ENCODE measurements at places on chromosomes 16 and 17.

DNA sequence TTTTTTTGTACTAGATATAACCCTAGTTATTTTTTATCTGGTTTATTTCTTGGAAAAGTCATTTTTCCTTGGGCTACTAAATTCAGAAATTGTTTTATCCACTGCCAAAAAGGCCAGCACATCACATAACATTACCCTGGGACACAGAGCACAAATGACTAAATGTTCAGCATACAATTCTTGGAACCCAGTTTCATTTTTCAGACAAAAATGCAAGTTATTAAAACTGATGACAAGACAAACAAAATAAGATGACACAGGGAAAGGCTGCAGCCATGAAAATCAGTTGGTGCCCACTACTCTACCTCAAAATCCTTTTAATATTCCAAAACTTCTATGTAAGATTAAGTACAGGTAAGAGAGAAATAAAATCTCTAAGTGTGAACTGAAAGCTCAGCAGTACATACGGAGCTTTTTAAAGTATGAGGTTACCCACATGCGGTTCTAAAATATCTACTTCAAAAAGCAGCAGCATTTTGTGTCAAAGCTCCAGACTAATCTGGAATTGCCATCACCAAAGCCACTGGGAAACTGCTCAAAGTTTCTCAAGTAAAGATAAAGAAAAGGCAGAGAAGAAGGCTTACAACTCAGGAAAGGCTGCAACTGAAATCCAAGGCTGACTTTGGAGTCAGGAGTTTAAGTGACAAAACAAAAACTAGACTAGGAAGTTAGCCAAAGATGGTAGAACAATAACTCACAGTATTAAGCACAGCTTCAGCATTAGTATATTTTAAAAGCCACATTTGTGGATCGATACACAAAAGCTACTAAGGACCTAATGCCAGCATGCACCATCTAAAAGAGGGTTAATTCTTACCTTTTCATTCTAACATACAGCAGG lies 41.4 kb downstream of the AP1G1 start:
- no peak for DNase-seq

GRCh38 chr17:76496464-76496863 lies 4.8 kb downstream of the RHBDF2 start:
- no peak for DNase-seq

GRCh38 chr16:17852977-17853702 lies 382.4 kb upstream of the XYLT1 start:
- no peak for DNase-seq

DNA sequence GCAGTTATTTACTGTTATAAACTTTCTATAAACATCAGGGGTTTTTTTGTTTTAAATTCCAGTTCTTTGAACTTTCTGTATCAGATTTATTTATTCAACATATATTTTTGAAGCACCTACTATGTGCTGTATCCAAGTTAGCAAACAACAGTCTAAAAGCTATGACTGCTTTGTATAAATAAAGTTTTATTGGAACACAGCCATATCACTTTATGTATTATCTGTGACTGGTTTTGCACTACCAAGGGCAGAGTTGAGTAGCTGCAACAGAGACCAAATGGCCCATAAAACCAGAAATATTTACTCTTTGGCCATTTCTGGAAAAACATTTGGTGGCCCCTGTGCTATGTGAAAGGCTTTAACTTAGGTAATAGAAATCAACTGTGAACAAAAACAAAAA lies 110.2 kb upstream of the ERCC4 start:
- no peak for DNase-seq

DNA sequence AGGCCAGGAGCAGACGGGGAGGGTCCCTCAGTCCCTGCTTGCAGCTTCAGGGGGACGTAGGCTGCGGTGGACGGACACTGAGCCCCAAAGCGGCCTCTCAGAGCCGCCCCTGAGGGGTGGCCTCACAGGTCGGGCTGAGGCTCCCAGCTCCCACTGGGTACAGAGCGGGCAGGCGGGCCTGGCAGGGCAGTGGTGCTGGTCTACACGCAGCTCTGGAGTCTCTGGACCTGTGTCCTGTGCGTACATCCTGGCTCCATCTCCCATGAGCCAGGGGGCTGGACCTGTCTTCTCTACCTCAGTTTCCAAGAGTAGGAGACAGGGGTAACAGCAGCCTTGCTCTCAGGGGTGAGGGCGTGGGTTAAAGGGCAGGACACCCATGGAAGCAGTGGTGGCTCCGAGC lies 1.7 kb downstream of the DPEP1 start:
- no peak for DNase-seq

DNA sequence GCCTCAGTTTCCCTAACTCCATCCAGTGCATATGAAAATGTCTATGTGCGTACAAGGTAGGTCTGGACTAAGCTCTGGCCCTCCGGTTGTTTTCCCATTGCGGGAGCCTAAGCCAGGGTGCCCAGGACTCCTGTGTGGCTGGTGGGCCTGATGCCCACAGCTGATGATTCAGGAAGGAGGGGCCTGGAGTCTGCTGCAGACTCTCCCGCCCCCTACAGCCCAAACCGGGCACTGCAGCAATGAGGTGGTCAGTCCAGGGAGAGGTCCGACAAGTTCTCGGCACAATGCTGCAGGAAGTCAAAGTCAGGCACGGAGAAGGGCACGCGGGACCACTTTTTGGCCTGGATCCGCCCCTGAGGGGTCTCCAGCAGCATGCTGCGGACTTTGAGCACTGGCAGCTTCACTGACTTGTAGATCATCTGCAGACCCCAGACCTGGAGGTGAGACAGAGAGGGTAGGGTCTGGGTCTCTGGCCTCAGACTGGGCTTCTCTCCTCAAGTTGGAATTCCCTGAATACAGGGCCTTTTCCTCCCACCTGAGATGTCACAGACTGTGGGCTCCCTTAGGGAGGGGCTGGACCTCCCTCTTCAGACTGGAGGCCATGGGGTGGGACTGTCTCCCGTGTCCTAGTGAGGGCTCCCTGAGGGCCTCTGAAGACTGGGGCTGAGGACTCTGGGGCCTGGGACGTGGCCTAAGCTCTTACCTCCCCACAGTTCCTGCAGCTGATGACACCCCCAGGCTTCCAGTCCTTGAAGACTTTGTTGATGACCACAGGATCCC lies 3.4 kb upstream of the ZNF385C start:
- DNase-seq: peak; percentile 91

DNA sequence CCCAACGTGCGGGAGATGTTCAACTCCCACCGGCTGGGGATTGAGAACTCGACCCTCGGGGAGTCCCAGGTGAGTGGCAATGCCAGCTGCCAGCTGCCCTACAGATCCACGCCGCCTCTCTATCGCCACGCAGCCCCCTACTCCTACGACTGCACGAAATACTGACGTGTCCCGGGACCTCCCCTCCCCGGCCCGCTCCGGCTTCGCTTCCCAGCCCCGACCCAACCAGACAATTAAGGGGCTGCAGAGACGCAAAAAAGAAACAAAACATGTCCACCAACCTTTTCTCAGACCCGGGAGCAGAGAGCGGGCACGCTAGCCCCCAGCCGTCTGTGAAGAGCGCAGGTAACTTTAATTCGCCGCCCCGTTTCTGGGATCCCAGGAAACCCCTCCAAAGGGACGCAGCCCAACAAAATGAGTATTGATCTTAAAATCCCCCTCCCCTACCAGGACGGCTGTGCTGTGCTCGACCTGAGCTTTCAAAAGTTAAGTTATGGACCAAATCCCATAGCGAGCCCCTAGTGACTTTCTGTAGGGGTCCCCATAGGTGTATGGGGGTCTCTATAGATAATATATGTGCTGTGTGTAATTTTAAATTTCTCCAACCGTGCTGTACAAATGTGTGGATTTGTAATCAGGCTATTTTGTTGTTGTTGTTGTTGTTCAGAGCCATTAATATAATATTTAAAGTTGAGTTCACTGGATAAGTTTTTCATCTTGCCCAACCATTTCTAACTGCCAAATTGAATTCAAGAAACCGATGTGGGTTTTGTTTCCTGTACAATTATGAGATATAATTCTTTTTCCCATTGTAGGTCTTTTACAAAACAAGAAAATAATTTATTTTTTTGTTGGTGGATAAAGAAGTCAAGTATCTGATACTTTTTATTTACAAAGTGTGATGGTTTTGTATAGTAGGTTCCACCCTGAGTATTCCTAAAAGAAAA lies 2.3 kb downstream of the FOXC2 start:
- DNase-seq: no peak

GRCh38 chr16:80462917-80463316 lies 77.9 kb upstream of the DYNLRB2 start:
- DNase-seq: no peak

GRCh38 chr16:68090533-68090932 lies 5.4 kb downstream of the NFATC3 start:
- DNase-seq: no peak

- DNase-seq: no peak
Observed at GRCh38 chr17:42530952-42531454, 5.0 kb upstream of the NAGLU start.

DNA sequence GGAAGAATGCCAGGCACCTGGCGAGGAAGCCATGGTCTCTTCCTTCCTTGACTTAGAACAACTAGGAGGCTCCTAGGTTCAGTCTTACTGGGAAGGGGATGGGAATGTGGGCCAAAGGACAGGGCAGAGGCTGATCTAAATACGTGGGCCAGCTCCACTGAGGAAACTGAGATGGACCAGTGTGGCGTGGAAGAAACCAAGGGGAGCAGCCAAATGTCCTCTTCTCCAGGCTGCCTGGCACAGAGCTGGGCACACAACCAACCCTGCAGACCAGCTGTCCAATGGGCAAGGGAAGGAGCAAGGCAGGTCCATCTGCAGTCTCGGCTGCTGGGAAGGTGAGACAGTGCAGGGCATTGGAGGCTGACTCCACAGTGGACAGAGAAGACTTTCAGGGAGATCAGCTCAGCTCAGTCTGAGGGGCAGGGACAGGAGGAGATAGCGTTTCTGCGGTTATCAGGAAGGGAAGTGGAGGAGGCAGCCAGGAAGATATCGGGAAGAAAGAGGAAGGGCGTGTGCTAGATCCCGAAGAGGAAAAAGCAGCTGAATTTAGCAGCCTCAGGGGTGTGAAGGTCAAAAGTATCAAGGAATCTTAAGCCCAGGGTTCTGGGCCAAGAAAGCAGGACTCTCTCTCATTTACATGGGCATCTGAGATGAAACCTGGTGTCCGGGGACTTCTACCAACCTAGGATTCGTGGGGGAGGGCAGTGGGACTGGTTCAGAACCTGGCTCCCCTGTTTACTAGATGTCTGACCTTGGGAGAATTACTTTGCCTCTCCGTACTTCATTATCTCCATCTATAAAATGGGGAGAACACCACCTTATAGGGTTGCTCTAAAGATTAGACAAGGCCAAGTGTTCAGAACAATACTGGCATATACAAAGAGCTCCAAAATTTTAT lies 1.8 kb downstream of the KIFC3 start:
- no peak for DNase-seq

GRCh38 chr16:74771656-74772315 lies 2.8 kb downstream of the FA2H start:
- no peak for DNase-seq

- no peak for DNase-seq
Observed at GRCh38 chr17:41008811-41009210, at the start of gene KRTAP3-1. Gene KRTAP3-1 (minus strand): TSS chr17:41009128. CDS start chr17:41009074, 54 bp downstream.

DNA sequence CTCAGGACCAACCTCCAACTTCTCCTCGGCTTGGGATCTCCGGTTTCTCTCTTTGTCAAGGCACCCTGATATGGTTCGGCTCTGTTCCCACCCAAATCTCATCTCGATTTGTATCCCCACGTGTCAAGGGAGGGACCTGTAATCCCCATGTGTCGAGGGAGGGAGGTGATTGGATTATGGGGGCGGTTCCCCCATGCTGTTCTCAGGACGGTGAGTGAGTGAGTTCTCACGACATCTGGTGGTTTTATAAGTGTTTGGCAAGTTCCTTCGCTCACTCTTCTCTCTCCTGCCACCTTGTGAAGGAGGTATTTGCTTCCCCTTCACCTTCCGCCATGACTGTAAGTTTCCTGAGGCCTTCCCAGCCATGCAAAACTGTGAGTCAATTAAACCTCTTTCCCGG lies 117.9 kb downstream of the SEC14L1 start:
- DNase-seq: no peak

DNA sequence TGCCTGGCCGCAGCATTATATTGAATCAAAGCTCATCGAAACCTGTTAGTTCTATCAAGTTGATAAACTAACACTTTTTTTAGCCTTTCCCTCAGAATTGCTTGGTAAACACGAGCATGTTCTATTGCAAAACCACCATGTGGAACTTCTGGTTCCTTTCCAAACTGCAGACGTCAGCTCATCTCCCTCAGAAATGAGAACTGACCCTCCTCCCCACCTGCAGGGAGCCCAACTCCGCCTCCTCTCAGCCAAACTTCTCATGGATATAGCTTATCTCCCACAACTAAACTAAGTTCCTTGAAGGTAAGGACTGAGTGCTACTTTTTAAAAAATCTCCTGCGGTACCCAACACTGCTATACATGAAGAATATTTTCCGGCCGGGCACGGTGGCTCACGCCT lies 6.7 kb downstream of the SHMT1 start:
- DNase-seq: no peak

Data from nephron progenitor cell (in vitro differentiated cells).